Fibroblast of pulmonary artery (primary cell): ENCODE measurements at places on chromosomes 5 and 9.

- DNase-seq: no peak
Measured at GRCh38 chr9:131629825-131630204, 84.5 kb downstream of the PRRT1B start.

DNA sequence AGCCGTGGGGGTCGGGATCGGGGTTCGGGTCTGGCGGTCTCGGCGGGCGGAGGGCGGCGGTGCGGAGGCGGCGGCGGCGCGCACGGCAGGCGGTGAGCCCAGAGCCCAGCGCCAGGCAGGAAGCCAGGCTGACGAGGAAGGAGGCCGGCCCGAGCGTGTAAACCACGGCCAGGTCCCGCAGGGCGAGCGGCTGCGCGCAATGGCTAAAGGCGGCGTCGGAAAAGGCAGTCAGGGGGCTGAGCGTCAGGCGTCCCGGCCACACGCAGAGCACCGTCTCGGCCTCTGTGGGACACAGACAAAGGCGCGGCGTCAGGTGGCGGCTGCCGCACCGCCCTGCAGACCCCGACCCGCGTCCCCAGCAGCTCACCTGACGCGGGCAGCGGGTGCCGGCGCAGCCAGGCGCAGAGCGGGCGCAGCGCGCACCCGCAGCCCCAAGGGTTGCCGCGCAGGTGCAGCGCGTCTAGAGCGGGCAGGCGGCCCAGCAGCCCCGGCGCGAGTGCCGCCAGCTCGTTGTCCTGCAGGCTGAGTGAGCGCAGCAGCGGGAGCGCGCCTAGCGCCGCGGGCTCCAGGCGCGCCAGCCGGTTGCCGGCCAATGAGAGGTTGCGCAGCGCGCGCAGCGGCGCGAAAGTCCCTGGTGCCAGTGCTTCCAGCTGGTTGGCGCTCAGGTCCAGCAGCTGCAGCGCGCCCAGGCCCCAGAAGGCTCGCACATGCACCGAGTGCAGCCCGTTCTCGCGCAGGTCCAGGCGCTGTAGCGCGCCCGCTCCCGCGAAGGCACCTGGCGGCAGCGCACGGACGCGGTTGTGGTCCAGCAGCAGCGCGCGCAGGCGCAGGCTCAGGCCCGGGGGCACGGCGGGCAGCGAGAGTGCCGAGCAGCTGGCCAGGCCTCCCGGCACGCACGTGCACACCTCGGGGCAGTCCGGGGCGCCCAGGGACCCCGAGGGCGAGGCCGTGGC is 671 bp downstream of the LRRC26 start:
- no peak for DNase-seq

- no peak for DNase-seq
Measured at GRCh38 chr9:123651273-123651672, 278.7 kb downstream of the DENND1A start.

DNA sequence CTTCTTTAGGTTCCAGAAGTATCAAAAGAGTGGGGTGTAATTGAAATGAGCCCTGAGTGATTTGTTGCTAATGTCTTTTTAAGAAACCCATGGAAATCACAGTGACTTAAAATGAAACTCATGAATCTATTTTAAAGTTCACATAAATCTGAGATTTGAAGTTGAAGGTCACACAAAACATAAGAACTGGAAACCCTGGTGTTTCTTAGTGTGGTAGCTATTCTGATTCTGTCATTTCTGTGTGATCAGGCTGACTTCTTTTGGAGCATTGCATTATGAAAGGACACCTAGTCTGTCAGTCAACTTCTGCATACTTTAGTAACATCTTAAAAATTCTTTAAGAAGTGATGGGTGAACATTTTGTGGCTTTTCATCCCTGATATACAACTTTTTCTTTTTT is 448.8 kb downstream of the TLE4 start:
- DNase-seq: no peak

- peak; percentile 39 for DNase-seq
Measured at GRCh38 chr9:18423791-18424531, 50.0 kb upstream of the ADAMTSL1 start.
